Effector CD4-positive, alpha-beta T cell (primary cell): ENCODE measurements at places on chromosomes 4 and X.

DNA sequence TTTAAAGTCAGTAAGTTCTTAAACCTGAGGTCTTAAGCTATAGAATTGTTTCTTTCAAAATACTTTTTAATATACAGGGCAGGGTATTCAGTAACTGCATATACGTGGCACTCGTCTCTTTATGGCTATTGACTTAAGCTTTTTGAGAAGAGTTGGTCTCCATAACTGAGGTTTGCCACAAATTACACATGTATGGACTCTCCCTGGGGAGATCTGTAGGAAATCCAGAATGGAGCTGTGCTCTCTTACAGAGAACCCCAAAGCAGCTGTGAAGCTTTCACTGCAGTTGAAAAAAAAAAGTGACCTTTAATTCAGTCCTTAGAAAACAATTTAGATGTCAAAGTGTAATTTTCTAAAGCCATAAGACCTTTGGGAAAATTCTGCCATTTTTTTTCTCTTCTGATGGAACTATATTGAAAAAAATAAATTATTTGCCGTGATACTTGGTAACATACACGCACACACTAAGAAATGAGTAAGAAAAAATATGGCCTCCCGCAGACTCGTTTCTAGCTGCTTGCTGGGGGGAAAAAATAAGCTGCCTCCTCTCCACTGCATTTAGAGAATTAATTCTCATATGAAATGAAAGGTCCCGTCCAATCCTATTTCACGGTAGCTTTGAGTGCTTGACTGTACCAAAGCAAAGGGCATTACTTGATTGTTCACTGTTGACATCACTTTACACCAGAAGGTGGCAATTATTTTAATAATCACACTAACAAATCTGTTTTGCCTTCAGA is 159.4 kb upstream of the TENM3 start:
- DNase-seq: no peak

- DNase-seq: no peak
Observed at GRCh38 chr4:85005865-85006377, 39.4 kb upstream of the WDFY3 start.

DNA sequence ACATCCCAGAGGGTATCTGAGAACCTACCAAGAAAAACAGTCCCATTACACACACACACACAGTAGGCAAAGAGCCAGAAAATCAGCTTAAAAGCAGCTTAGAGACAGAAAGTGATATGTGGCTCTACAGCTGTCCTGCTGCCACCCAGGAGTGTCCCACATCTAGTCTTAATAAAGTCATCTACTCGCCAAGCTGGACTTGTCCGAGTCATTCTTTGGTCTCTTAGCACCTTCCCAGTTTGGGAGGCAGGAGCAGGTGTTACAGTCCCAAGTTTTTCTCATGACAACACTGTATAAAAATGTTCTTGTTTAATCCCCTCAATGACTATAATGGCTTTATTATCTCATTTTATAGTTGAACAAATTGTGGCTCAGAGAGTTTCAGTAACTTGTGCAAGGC is 252.5 kb upstream of the CASK start:
- DNase-seq: no peak

- DNase-seq: no peak
Observed at GRCh38 chr4:6548201-6548881, 26.6 kb upstream of the MAN2B2 start.

- no peak for DNase-seq
Observed at GRCh38 chr4:7590899-7591298, 156.2 kb upstream of the PSAPL1 start.

DNA sequence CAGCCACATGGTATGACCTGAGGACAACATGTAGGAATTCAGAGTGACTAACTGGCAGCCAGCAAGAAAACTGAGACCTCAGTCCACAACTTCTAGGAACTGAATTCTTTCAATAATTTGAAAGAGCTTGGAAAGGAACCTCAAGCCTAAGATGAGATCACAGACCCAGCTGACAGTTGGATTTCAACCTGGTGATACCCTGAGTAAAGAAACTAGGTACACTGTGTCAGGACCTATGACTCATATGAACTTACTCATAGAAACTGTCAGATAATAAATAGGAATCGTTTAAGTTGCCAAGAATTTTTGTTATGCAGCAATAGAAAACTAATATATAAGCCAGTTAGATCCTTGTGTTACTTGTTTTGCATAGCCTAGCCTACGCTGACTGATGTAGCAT is 102.4 kb upstream of the DCAF12L1 start:
- no peak for DNase-seq

DNA sequence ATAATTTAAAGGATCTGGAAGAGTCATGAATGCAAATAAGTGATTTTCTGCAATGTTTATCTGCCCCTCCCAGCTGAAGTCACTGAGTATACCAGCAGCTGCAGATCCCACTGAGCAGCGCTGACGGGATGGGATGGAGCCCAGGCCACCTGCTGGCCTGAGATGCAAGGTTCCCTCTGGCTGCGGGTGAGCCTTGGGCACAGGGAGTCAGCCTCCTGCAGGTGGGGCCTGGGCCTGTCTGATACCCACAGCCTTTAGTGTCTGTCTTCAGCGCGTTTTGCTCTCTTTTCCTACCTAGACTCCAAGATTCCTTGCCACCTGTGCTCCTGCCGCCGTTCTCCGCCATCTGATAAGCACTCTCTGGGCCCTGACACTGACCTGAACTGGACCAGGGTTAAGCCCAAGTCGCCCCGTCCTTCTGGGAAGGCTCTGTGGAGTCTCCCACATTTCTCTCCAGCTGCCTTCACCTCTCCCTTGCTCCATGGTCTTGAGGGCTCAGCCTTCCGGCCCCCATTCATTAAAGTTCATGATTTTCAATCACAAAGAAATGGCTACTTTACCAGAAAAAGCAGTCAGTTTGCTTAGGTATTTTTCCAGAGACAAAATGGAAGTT is 223.1 kb upstream of the FAT1 start:
- DNase-seq: no peak

GRCh38 chr4:84968925-84969324 is 2.4 kb upstream of the WDFY3 start:
- no peak for DNase-seq

- DNase-seq: no peak
Observed at GRCh38 chr4:136751556-136751955, 780.7 kb downstream of the PCDH18 start.

GRCh38 chrX:41728125-41728524 is 4.1 kb downstream of the GPR82 start:
- no peak for DNase-seq

DNA sequence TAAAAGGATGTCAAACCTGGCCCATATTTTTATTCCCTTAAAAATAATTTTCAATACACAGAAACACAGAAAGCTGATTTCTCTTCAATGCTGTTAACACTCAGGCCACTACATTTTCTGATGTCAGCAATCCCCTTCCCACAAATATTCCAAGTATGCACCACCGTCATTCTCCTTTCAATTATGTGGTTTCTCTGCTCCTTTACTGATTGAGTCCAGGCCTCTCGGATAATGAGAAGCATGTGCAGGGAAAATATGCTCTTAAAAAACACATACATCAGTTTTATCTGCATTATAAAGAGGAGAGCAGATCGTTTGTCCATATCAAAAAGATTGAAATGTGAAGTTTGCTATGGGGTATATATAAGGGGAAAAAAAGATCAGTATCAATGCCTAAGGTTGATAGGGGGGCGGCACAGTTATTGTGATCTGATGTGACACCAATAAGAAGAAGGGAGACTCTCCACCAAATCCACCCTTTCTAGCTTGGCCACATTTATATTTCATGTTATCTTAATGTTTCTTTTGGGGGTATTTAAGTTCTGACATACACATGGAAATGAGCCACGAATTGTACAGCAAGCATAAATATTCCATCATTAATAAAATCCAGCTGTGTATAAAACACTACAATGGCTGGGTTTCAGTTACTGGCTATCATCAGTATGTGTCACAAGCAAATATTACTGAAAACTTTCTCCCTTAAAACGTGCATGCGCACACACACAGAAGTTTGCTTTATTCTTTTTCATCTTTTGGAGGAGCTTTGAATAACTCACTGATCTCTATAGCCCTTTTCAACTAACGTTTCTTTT is 6.4 kb downstream of the AMOT start:
- no peak for DNase-seq

DNA sequence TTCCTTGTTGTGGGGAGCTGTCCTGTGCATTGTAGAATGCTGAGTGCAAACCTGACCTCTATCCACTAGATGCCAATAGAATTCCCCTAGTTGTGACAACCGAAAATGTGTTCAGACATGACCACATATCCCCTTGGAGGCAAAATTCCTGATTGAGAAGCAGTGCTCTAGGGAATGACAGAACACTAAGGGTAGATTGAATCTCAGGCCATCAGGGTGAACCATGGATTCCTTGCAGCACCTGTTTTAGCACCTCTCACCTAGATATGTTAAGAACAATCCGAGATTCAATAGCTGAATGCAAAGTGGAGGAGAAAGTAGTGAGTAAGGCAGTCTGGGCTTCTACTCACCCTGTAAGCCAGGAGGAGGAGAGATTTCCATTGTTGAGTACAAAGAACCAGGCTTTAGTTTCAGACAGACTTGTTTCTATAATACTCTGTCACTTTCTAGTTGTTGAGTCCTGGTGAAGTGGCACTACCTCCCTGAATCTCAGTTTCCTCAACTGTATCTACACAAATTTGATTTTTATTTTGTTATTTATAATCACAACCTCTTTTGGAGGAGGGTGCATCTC is 111.0 kb upstream of the RAP2C start:
- DNase-seq: no peak

GRCh38 chr4:29372971-29373370 is 1347.2 kb upstream of the PCDH7 start:
- no peak for DNase-seq

- DNase-seq: no peak
Observed at GRCh38 chr4:44256414-44256813, 192.2 kb downstream of the KCTD8 start.

GRCh38 chrX:40988100-40988499 is 97.1 kb upstream of the USP9X start:
- no peak for DNase-seq

DNA sequence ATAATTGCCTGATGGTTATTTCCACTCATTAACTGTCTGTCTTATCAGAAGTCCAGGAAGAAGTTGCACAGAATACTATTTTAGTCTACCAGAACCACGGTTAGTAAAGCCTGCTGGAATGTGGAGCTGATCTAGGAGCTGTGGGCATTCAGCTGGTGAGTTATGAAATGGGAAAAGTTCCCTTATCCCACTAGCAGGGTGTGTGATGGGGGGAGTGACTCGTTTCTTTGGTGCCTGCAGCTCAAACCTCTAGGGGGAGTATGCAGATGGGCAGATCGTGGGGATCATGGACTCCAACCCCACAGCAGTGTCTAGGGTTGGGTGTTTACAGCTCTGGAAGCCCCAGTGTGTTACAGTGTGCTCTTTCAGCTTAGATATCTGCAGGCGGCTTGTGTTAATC is 305.7 kb upstream of the BOD1L1 start:
- DNase-seq: no peak

DNA sequence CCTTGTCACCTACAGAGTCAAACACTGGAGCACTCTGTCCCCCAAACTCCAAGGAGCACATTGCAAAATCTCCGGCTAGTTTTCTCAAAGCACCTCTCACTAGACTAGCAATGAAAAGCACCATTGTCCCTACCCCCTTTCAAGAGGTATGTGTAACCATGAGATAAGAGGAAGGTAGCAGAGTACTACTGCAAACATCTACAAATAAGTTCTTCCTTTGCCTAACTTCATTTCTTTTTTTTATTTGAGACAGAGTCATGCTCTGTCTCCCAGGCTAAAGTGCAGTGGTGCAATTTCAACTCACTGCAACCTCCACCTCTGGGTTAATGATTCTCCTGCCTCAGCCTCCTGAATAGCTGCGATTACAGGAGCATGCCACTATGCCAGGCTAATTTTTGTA is 17.7 kb downstream of the PPP4R3C start:
- no peak for DNase-seq

DNA sequence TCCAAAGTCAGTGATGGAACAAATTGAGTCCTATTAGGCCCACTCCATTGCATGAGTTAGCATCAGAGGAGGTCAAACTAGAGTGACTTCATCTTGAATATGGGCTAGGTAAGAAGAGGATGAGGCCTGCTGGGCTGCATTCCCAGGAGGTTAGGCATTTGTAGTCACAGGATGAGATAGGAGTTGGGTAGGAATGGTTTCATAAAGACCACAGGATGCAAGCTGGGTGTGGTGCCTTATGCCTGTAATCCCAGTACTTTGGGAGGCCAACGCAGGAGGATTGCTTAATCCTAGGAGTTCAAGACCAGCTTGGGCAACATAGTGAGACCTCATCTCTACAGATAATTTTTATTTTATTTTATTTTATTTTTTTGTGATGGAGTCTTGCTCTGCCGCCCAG is 26.8 kb downstream of the PDGFRA start:
- no peak for DNase-seq

GRCh38 chrX:7133050-7133440 is 14.5 kb upstream of the STS start:
- DNase-seq: no peak

DNA sequence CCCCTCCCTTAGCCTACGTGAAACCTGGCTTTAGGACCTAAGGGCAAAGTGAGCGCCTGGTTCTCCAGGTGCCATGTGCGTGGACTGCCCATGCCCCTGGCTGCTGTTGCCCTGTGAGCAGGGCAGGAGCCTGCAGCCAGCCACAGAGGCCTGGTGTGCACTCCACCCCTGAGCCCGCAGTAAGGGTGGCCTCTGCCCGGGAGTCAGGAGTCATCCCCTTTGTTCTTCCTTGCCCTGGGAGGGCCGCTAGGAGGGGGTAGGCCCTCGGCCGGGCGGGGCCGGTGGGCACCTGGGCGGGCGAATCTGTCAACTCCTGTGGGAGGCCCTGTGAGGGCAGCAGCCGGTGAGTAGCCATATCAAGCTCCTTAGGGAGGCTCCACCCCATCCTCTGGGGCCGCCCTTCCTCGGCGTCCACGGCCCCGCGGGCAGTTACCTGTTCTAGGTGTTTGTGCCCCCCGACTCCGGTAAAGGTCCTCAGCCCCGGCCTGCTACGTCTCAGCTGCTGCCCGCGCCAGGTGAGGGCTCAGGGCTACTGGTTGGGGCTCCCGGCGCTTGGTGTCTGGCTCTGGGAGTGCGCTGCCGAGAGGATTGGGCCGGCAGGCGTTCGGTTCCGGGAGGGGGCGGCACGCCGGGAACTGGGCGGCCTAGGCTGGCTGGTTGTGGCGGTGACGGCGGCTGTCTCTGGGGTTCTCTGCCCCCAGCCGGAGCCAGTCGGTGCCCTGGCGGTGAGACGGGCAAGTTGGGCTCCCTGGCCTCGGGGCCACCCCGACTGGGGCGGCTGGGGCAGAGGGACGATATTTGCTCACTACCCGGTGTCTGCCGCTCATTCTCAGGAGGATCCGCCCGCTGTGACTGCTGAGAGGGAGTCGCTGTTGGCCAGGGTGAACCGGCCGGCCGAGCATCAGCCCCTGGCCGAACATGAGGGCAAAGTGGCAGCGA is 1060.2 kb downstream of the TECRL start:
- no peak for DNase-seq

DNA sequence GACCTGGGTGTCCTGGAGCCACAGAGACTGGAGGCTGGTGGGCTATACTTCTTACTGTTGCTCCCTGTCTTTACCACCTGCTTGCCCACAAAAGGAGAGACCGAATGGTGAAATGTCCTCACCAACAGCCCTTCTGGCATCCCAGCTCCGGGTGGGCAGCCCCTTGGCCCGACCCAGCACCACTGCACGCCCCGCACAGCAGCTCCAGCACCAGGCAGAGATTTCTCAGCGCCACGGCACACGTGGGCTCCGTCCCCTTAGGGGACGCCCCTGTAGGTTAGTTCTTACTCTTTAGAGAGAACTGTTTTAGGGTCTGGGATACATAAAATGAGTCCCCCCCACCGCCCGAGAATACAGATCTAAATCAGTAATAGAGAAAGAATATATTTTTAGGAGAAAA is 158.4 kb upstream of the MAB21L2 start:
- no peak for DNase-seq

- no peak for DNase-seq
Observed at GRCh38 chr4:40980318-40980883, 230.6 kb downstream of the NSUN7 start.
